ENCODE measurements at places on chromosomes 3 and 15.

DNA sequence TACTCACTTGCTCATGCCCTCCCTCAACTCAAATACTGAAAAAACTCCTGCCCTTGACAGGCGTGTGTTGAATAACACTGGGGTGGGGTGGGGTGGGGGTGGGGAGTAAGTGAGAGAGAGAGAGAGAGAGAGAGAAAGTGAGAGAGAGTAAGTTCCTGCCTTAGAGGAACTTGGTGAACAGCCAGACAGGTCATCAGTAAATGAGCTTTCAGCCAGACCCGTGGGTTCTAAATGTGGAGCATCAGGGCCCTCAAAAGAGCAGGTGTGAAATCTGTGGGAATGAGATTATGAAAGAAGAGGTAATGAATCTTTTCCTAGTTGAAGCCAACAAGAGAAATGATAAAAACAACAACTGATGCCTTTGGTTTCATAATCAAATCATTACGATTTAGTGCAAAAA, 134.4 kb upstream of the FAM3D start:
- DNase-seq, result no peak

DNA sequence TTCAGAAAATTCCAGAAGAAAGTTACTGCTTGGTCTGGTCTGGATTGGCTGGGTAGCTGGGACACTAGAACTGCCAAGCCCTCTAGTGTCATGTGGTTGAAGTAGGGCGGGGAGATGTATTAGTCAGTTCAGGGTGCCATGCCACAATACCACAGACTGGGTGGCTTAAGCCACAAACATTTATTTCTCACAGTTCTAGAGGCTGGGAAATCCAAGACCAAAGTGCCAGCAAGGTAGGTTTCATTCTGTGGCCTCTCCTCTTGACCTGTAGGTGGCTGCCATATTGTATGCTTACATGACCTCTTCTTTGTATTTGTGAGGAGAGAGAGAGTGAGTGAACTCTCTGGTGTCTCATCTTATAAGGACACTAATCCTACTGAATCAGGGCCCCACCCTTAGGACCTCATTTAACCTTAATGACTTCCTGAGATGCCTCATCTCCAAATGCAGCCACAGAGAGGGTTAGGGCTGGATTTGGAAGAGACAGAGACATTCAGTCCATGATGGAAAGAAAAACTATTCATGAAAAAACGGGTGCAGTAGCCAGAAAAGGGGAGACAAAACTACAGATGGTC, 18.1 kb upstream of the ZSCAN2 start:
- no peak for DNase-seq

- DNase-seq, result no peak
Observed at GRCh38 chr3:61589856-61590255, 28.5 kb downstream of the PTPRG start.

DNA sequence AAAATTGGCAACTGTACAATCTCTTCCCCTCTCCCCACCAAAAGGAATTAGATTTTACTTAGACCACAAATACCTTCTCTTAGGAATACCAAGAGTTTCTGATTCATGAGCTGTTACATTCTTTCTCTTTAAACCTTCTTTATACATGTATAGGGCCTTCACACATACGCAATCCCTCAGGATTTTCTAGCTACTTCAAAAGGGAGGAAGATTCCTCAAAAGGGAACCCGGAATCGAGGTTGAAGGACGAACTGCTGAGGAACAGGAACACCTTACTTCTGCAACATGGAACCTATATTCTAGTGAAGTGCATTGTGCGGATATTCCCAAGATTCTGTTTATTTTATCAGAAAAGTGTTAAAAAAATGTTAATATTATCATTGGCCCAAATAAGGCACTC, 52.3 kb downstream of the GABRB3 start:
- no peak for DNase-seq

GRCh38 chr15:29467091-29467490, 197.5 kb upstream of the NSMCE3 start:
- DNase-seq, result no peak

GRCh38 chr3:57004229-57004628, 56.2 kb upstream of the SPATA12 start:
- no peak for DNase-seq

- no peak for DNase-seq
Observed at GRCh38 chr15:91257746-91258414, 157.8 kb downstream of the SV2B start.

DNA sequence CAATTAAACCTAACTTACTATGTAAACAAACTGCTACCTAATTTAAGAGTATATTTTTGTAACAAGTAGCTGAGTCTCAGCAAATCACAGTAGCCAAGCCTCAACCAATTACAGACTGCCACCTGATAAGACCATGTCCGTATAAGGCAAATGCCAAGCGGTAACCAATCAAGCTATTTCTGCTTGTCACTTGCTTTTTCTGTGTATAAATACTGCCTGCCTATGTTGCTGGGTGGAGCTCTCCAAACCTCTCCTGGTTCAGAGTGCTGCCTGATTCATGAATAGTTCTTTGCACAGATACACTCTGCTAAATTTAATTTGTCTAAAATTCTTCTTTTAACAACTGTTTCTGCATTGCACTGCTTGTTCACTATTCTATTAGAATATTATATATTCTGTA, 42.6 kb downstream of the ZNF148 start:
- peak; percentile 41 for DNase-seq

DNA sequence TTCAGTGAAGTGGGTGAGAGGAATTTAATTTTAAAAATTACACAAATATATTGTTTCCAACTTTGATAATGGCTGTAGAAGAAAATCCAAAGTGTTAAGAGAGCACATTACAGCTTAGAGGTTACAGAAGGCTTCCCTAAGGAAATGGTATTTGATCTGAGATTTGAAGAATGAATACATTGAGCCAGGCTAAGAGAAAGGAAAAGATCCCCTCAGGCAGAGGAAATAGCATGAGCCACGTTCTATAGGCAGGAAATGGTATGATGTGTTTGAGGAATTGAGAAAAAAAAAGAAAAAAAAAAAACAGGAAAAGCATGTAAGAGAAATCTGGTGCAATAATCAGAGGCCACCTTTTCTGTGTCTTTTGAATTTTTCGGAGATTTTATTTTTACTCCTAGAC, 48.6 kb downstream of the UNC13C start:
- no peak for DNase-seq

DNA sequence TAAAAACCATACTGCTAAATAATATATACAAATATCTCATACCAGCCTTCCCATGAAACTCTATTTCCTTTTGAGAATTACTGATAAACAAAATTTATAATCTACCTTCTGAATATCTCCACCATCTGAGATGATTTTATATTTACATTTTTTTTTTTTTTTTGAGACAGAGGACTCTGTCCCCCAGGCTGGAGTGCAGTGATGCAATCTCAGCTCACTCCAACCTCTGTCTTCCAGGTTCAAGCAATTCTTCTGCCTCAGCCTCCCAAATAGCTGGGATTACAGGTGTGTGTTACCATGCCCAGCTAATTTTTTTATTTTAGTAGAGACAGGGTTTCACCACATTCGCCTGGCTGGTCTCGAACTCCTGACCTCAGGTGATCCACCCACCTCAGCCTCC, 42.8 kb upstream of the IGF2BP2 start:
- no peak for DNase-seq

- no peak for DNase-seq
Observed at GRCh38 chr15:80159811-80160569, 7.2 kb downstream of the FAH start.

- no peak for DNase-seq
Observed at GRCh38 chr3:71102111-71102983, 481.2 kb downstream of the FOXP1 start.

DNA sequence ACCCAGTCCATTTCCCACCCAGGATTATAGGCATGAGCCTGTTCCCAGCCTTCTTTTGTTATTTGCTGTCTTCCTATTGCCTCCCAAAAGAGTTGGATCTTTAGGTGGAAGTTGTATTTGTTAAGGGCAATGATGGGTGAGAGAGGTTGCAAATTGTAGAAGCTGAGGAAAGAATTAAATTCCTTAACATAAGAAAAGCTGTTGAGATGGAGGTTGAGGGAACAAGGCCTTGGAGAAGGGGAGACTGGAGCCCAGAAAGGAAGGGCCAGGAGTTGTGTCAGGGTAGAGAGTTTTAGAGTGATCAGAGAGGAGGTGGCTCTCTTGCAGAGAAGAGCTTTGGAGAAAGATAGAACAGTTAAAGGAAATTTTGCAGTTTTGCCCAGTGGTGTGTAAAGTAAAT, 46.8 kb downstream of the PLS1 start:
- DNase-seq, result no peak

DNA sequence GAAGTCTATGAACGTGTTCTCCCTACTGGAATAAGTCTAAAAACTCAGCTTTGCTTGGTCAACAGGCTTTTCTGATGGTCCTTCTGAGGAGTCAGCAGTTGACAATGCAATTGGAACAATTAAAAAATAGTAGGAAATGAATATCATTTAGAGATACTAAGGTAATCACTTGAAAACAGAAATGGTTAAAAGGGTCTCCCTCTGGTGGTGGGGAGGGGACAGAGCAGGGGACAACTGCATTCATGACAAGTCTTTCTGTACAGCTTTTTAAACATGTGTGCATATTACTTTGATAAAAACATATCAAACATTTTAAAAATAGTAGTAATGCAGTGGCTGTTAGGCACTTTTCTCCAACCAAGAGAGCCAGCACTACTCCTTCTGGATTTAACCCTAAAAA, 119.9 kb upstream of the FHIT start:
- DNase-seq, result peak; percentile 52

- DNase-seq, result no peak
Observed at GRCh38 chr3:196311-197148, at the start of gene CHL1. Gene CHL1, plus strand, starts transcription at chr3:196763. Its CDS starts 123,014 bp downstream, at chr3:319777.

- no peak for DNase-seq
Observed at GRCh38 chr15:57681011-57681410, 25.5 kb upstream of the POLR2M start.

DNA sequence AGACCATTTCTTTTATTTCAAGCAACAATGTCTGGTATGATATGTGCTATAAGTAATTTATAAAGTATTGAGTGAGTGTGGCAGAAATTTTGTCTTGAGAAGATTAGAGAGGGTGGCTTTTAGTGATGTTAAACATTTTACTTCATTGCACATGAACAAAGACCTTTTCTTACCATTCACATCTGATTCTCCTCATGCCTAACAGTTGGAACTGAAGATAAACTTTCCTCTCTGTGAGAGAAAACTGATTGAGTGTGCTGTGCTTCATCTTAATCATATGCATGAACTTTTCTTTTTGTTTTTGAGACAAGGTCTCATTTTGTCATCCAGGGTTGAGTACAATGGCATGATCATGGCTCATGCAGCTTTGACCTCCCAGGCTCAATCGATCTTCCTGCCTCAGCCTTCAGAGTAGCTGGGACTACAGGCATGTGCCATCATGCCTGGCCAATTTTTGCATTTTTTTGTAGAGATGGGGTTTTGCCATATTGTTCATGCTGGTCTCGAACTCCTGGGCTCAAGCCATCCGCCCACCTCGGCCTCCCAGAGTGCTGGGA, 377.7 kb upstream of the GOLIM4 start:
- DNase-seq, result no peak

All from NAMALWA (cell line).